ENCODE measurements at places on chromosomes 11 and 22.

GRCh38 chr11:119483341-119483880, 60.4 kb upstream of the THY1 start:
- DNase-seq, result no peak

- no peak for DNase-seq
Observed at GRCh38 chr11:47317064-47317828, 35.3 kb downstream of the MYBPC3 start.

GRCh38 chr11:2665526-2666400, 34.0 kb downstream of the KCNQ1OT1 start:
- no peak for DNase-seq

DNA sequence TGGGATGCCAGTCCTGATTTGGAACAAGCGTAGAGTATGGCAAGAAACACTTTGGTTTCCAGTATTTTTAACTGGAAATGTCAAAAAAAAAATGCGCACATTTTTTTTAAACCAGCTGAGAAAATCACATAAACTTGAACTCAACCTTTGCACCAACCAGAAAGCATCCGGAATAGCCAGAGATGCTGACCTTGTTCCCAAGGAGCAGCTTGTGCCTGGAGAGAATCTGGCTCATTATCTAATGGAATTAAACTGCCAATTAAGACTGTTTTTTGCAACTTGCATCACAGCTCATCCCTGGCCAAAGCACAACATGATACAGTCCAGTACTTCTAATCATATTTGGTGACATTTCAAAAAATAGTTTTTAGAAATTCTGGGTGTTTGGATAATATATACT, 8.4 kb upstream of the ETS1 start:
- DNase-seq, result no peak

All from GM12892 (cell line).